ENCODE measurements at places on chromosomes 12 and 14. TPM values are rescaled to one million over a fixed set of nuclear protein-coding genes. Genes with fewer than 3 reads are reported as not detected.

Gene MYF5
- not detected for total RNA-seq

Gene PTGDR
- not detected for total RNA-seq

Gene ASCL1
- total RNA-seq: not detected

Gene OR4E2
- total RNA-seq: not detected

Gene TAS2R20
- 0.57 TPM for total RNA-seq

Gene DHH
- 0.16 TPM for total RNA-seq

Gene SLC4A8
- total RNA-seq: 5.5 TPM

DNA sequence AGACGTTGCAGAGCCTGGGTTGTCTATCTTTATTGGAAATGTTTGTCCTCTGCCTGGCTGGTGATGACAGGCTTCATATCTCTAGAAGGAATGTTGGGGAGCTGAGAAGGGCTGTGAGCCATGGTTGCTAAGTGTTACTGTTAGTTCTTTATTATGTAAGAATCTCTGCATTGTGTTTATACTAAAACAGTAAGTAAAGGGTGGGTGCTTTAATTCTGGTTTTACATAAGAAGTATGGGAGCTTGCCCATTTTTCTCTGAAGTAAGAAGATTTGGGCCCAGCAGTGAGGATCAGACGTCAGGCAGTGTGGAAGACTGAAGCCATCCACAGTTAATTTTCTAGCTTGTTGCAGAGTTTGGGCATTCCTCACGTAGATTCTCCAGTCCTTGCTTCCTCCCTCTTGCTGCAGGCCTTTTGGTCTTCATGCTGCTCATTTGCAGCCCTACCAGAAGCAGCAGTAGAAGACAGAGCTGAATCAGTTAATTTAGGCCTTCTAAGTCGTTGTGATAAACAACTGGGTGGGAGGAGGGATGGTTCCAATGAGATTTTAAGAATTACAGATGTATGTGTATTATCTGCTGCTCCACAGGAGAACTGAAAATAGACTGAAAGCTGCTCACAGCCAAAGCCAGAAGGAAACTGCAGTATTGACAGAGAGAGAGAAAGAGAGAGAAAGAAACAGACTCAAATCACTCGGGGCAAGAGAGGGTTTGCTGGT lies 21.4 kb downstream of the WNT5B start:
- no peak for DNase-seq

DNA sequence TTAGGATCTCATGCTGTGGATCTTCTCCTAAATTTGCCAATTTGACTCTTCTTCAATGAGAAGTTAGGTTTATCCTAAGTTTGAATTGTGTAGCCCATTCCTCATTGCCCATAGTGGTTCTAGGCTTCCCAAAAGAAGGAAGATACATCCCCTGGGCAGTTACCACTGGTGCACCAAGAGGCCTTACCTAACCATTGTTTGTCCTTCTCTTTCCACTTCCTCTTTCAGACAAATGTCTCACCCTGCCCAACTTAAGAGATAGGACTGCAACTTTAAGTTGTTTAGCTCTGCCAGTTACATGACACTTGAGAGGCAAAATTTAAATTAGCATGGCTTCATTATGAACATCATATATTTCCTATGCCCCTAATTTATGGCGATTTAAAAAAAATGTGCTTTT lies 9.4 kb upstream of the KCNH3 start:
- DNase-seq: no peak

DNA sequence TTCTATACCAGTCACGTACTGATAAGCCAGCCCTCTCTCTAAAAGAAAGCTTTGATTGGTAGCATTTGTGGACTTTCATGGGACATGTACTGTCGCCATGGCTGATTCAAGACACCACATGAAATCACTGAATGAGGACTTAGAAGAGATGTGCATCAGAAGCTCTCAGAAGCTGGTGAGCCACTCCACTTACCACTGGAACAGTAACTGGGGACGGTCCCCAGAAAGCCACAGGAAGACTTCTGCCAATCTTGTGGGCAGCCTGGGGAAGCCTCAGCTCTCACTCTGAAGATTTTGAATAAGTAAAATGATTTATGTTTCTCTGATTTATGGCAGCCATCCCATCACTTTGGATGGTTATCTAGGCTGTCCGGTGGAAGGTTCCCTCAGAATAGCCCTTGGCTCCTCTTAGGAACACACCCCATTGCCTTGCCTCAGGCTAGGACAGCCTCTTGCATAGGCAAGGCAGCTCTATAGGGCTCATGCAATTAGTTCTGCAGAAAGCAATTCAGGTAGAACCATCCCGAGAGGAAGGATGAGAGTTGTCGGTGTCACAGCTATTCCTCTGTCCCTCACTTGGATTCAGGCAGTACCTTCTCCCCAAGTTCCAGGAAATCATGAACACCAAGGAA lies 9.8 kb downstream of the DHRS1 start:
- DNase-seq: no peak

- DNase-seq: no peak
Measured at GRCh38 chr12:117313926-117314325, 47.5 kb downstream of the NOS1 start.

- no peak for DNase-seq
Measured at GRCh38 chr12:20089077-20089476, 279.3 kb upstream of the PDE3A start.

GRCh38 chr12:111170543-111170942 lies 198.4 kb downstream of the PHETA1 start:
- DNase-seq: no peak

- peak; percentile 86 for DNase-seq
Measured at GRCh38 chr12:29041621-29042020, 107.5 kb upstream of the FAR2 start.

DNA sequence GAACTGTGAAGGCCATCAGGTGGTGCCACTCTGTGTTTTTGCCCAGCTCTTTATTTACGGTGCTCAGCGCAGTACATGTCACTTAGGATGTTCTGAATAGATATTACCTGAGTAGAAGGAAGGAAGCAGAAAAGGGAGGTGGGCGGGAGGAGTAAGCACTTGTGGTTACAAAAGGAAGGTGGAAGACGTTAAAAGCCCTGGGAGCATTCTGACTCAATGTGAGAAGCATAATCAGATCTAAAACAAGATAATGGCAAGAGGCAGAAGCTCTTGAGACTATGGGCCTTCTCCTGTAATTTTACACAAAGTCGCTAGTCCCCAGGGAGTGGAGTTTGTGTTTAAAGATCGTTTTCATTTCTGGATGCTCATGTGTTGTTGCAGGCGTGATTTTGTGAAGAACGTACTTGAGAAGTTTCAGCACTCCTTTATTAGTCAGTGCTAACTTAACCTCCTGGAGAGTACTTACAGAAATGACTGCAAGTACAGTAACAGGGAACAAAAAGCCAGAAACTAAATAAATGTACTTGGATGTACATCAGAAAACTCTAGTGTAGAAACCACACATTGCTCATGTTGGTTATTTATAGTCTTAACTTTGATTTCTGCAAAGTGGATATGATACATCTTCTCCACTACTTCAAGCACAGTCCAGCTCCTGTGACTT lies 1523.5 kb downstream of the AACS start:
- DNase-seq: peak; percentile 85

DNA sequence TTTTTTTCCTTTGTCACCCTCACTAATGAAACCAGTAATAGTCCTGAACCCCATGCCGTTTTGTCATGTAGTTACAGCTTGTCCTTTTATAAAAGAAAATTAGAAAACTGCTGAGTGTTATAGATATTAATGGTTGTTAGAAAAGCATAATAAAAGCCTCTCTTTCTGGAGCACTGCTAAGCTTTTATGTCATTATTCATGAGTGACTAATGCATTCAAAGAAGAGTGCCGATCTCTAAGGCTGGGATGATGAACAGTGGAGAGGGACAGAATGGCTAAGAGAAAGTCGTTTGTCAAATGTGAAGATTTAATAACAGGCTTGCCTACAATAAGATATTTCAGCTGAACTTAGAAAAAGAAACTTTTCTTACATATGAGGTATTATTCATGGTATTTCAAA lies 121.6 kb downstream of the MGAT4C start:
- peak; percentile 51 for DNase-seq

DNA sequence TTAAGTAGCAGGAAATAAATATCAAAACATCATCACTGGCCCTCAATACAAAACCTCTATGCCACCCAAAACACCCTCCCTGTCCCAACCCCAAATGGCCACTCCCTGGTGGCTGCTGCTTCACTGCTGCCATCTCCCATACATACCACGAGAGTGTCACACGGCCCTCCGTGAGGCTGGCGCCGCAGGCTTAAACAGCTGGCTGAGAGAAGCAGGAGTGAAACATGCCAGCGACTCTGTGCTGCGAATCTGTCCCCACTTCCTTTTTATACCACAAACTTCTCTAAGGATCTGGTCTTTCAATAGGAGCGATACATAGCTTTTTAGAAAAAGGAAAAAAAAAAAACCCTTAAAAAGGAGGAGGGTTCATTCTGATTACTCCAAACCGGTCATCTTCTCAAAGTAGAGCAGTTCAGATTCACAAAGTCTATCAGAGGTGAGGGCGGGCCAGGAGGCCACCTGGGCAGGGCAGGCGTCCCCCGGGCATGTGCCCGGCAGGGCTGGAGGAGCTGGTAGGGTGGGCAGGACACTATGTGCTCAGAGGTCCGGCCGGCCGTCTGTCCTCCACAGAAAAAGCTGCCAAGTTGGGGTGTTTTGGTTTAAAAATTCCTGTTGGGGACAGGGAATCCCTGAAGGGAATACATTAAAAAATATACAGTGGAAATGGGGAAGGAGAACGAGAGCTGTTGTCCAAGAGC lies 26.5 kb downstream of the MAX start:
- no peak for DNase-seq

DNA sequence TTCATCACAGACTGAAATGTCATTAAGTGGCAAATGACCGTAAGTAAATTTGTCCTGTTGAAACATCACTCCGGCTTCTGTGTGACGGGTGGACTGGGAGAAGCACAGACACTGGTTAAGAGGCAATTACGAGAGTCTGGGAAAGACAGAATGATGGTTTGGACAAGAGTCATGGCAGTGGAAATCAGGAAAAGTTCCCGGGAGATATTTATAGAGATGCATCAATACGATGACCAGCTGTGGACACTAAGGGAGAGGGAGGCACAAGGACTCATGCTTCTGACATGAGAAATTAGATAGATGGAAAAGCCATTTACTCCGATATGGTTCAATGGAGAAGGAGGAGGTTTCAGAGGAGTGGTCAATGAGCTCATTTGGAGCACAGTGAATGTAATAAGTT lies 27.3 kb downstream of the CKAP4 start:
- no peak for DNase-seq

- no peak for DNase-seq
Measured at GRCh38 chr12:27344246-27344645, 11.6 kb downstream of the BMAL2 start.

- no peak for DNase-seq
Measured at GRCh38 chr12:69837191-69837590, 12.2 kb downstream of the MYRFL start.

All from astrocyte (in vitro differentiated cells and primary cell).